GM04503 (cell line): ENCODE measurements at places on chromosomes 7 and 10.

- no peak for DNase-seq
Measured at GRCh38 chr7:21908746-21909145, 37.0 kb downstream of the CDCA7L start.

- no peak for DNase-seq
Measured at GRCh38 chr7:73487486-73487885, 34.6 kb downstream of the BAZ1B start.

DNA sequence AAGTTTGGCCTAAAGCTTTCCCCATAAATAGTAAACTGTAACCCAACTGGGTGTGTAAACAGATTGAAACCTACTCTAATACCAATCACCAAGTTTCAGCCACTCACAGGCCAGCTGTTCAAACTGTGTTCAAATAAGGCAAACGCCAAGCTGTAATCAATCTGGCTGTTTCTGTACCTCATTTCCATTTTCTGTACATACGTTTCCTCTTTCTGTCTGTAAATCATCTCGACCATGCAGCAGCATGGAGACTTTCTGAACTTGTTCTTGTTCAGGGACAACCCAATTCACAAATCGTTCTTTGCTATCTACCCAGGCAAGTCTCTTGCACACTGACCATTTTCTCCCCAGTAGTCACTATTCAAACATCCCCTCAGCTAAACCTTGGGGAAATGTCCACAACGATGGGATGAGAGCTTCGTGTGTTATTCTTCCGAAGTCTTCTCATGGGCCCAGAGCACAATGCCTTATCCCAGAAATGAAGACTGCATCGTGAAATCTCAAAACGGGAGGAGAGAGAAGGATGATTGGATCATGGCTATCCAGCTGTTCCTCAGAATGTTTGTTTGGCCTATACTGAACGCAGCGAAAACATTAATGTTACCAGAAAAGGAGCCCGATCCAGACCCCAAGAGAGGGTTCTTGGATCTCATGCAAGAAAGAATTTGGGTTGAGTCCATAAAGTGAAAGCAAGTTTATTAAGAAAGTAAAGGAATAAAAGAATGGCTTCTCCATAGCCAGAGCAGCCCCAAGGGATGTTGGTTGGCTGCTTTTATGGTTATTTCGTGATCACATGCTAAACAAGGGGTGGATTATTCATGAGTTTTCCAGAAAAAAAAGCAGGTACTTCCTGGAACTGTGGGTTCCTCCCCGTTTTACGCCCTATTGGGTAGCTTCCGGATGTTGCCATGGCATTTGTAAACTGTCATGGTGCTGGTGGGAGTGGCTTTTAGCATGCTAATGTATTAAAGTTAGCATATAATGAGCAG is 86.2 kb downstream of the SLC16A9 start:
- no peak for DNase-seq

GRCh38 chr10:18659819-18660535 is 746 bp downstream of the ARL5B start:
- no peak for DNase-seq

DNA sequence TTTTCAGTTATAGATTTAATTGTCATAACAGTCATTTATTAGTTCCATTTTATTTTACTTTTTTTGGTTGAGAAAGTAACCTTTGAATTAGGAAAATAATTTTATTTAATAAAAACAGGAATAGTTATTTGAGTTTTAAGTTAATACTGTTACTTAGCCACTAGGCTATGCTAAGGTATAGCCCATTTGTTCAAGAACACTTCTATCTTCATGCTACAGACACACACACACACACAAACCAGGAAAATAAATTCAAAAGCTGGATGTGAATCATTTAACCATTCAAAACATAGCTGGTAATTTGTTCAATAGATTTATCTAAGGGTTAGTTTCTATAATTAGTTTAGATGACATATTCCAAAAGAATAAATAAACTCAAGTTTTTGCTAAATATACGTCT is 148.4 kb downstream of the RNF133 start:
- DNase-seq, result no peak

DNA sequence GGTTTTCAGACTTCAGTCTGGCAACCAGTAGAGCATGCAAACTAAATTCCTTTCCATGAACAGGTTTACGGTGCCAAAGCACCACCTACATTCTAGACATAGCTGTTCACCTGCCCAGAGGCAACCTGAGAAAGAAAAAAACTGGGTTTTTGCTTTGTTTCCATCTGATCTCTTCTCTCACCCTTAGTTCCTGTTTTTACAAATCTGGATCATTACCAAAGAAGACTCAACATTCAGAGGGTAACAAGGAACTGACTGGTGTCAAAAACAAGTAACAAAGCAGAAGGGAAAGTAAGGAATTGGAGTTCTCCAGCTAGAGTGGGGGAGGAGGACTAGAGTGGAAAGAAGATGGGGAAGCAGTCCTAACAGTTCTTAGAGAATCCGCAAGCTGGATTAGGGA is 36.4 kb downstream of the CPVL start:
- no peak for DNase-seq

DNA sequence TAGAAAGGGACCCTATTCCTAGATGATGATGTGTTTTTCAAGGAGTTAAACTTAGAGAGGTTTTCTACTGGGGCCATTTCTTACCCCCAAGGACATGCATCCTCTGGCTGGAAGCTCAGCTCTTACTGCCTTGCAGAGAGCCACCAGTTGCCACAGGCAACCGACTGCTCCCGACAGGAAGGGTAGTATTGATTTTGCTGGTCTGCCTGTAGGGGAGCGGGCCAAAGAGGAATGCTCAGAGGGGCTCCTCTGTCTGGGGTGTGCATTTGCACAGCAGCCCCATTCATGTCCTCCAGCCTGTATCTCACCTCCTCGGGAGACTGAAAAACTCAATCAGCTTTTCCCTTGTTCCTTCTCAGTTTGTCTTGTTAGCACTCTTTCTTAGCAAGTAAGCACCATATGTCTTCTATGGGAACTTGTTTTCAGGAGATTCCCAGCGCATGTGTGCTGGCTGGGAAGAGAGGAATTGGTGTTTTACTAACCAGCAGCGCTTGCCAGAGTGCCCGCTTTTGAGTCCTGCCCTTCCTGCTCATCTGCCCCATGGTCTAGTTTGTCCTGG is 739.0 kb upstream of the GALNT17 start:
- DNase-seq, result no peak

DNA sequence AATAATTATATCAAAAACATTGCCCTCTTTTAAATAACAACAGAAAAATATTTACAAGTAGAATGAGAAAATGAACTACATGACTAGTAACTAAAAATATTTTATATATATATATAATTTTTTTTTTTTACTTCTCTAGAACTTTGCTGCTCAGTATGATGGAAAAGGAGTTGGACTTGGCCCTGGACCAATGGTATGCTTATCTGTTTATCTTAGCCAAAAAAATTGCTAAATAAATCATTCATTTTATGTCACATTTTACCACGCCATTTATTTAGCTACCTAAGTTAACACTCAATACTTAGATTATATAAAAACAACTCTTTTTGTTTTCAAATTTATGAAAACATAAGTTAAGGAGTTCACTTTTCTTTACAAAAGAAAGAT is 6.7 kb downstream of the COL1A2 start:
- no peak for DNase-seq

DNA sequence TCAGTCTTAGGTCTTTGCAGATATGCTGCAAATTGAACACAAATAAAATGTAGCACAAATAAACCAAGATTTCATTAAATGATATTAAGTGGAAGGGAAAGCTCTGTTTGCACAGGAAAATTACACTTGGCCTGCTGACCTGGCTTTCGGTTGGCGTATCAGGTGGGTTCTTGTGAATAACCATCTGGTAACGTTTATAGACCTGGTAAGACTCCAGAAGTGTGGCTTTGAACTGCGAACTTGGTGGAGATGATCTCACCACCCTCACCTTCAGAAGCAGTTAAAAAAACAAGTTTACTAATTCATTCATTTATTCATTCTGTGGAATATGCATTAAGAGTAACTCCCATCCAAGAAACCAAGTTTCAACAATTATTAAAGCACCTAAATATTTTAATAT is 28.1 kb downstream of the ATE1 start:
- no peak for DNase-seq

GRCh38 chr10:111151595-111152307 is 74.9 kb downstream of the ADRA2A start:
- DNase-seq, result no peak

DNA sequence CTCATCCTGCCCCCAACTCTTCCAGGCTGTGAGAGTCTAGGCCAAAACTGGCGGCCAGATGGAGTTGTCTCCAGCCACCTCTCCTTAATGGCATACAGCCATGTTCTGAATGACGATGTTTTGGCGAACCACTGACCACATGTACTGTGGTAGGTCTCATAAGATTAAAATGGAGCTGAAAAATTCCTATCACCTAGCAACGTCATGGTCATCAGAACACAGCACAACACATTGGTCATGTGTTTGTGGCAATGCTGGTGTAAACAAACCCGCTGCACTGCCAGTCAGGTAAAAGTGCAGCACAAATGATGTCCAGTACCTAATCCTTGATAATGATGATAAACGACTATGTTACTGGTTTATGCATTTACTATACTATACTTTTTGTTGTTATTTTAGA is 290.0 kb upstream of the MKI67 start:
- no peak for DNase-seq
